ENCODE measurements at places on chromosomes 7 and 10.

GRCh38 chr7:88455696-88456095 is 149.0 kb upstream of the STEAP4 start:
- DNase-seq: no peak

GRCh38 chr10:119737039-119737663 is 11.3 kb downstream of the INPP5F start:
- no peak for DNase-seq

- DNase-seq: no peak
Observed at GRCh38 chr10:77869626-77870420, 56.7 kb downstream of the DLG5 start.

- DNase-seq: no peak
Observed at GRCh38 chr10:132749371-132749795, 36.6 kb downstream of the NKX6-2 start.

- peak; percentile 9 for DNase-seq
Observed at GRCh38 chr7:11130012-11130411, 156.3 kb downstream of the PHF14 start.

DNA sequence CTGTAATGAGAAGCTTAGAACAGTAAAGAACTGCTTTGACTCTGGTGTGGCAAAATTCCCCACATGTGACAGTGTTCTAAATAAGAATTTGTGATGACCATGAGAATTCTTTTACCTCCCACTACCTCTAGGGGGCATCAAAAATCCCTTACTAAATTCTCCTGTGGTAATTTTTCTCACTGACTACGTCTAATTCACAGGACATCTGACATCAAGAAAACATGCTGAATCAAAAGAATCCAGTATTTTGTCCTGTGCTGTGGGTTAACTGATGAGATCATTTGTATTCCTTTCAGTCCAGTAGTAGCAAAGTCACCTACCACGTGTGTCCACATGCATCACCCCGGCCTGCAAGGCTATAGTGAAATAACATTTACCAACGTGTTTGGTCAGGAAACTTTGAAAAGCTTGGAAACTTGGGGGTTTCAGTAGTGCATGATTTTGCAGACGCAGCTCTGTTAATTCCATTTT is 103.8 kb downstream of the ATE1 start:
- peak; percentile 41 for DNase-seq

DNA sequence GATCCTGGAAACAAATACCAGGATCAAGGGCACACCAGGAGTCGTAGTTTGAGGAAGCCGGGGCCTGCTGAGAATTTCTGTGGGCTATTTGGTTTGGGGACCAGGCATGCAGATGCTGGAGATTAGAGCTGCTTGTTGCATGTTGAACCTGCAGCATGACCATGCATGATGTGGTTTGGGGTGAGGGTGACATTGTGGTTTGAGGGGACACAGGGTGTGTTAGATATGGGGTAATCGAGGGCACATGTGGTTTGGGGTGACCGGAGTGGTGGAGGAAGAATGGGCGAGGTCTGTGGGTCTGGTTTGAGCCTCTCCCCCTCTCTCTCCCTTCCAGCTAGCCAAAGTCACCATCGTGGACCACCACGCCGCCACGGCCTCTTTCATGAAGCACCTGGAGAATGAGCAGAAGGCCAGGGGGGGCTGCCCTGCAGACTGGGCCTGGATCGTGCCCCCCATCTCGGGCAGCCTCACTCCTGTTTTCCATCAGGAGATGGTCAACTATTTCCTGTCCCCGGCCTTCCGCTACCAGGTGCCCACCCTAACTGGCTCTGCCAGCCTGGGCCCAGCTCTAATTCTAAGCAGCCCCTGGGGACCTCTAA is 10.2 kb downstream of the NOS3 start:
- no peak for DNase-seq

- DNase-seq: no peak
Observed at GRCh38 chr10:1034758-1035157, 9.1 kb upstream of the IDI2 start.

Measured in spinal cord (tissue), 10 donors.